ENCODE measurements at places on chromosomes 3 and 15.

GRCh38 chr3:161579395-161580126, 83.0 kb downstream of the OTOL1 start:
- no peak for DNase-seq

- DNase-seq: no peak
Measured at GRCh38 chr3:142839831-142840230, 49.1 kb downstream of the PCOLCE2 start.

GRCh38 chr3:156180077-156180476, 59.7 kb downstream of the KCNAB1 start:
- peak; percentile 84 for DNase-seq

DNA sequence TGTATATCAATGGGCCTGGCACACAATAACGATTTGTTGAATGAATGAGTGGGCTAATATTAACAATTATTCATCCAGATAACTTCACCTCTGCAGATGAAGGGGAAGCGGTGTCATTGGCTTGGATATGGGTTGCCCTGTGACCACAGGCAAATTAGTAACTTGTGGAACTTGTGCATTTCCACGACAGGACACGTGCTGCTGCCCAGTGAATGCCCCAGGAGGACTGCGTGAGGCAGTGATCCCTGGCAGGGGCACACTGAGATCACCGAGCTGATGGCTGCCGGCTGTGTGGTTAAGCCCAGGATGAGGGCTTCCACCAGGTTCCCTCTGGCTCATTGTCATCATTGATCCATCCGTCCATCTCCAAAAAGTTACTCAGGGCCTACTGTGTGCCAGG, 84.1 kb upstream of the HACD2 start:
- DNase-seq: no peak

- DNase-seq: no peak
Measured at GRCh38 chr15:90059208-90059985, 42.9 kb downstream of the IDH2 start.

- DNase-seq: no peak
Measured at GRCh38 chr3:68977486-68978167, 35.9 kb downstream of the EOGT start.

All from fibroblast of the aortic adventitia (primary cell).